ENCODE measurements at places on chromosomes 1 and 21. TPM values are rescaled to one million over a fixed set of nuclear protein-coding genes. Genes with fewer than 3 reads are reported as not detected.

DNA sequence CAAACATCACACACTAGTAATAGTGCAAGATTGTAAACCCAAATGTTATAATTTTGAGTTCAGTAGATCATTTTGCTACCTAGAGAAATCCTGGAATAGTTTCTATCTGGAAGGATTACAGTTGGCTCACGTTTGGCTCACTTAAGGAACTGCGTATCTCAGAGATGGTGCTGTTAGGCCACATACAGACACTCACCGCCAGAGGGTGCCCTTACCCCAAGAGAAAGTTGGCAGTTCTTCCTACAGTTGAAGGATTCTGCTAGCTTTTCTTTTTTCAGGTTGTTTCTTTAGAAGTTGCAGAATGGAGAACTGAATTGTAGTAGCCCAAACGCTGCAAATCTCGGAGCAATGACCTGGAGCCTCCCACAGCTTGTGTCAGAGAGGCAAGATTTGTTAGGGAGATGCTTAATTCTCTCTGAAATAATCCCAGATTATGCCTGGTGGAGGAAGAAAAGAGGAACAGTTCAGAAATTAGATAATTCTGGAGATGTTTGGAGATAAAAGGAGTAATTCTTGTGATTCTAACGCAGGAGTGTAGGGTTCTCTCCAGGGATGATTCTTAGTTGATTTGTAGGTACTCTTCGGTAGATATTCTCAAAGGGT lies 87.9 kb upstream of the PAPPA2 start:
- DNase-seq: peak; percentile 31

DNA sequence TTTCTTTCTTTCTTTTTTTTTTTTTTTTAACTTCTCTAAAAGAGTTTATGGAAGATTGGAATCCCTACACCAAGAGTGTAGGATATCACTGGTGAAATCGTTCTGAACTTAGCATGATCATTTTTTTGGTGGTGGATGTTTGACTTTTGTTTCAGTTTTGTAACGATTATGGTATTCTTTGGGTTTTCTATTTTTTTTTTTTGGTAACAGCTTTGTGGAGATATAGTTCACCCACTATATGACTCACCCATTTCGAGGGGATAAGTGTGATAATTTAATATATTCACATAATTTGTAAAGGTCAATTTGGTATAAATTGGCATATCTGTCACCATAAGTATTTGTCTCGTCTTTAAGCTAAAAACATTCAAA lies 29.2 kb downstream of the AGPAT3 start:
- no peak for DNase-seq

GRCh38 chr1:167881069-167881468 lies 32.9 kb downstream of the ADCY10 start:
- DNase-seq: no peak

GRCh38 chr1:194013561-194013960 lies 827.1 kb upstream of the B3GALT2 start:
- DNase-seq: no peak

- DNase-seq: no peak
These were observed 70.9 kb upstream of the POU3F1 start for GRCh38 chr1:38117444-38117887.

TMEM125 gene
- polyA plus RNA-seq: not detected

FMO2 gene
- 1.2 TPM for polyA plus RNA-seq

Data from forelimb muscle (tissue), 1 donor.